Ureter (tissue), 1 donor: ENCODE measurements at places on chromosomes 16 and 17. TPM values are rescaled to one million over a fixed set of nuclear protein-coding genes. Genes with fewer than 3 reads are reported as not detected.

KRT17 gene
- 223 TPM for total RNA-seq

PRSS8 gene
- total RNA-seq, result 17.0 TPM

NPTX1 gene
- total RNA-seq, result 2.0 TPM

GRCh38 chr16:60432472-60432871 is 1603.8 kb downstream of the CDH8 start:
- DNase-seq, result no peak

DNA sequence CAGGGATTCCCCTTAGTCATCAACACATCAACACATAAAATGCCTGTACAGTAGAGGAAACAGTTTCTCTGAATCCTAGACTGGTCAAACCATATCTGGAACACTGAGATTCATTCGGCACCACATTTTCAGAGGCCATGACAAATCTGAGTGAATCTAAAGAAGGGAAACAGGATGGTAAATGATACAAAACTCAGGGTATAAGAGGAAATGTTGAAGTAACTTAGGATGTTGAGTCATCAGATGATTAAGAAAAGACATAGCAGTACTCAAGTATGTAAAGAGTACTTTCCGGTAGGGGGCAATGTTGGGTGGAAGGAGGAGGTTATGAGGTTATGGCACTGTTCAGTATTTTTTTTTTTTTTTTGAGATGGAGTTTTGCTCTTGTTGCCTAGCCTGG is 358.5 kb upstream of the PMFBP1 start:
- DNase-seq, result no peak
